ENCODE measurements at places on chromosomes 16 and 17. TPM values are rescaled to one million over a fixed set of nuclear protein-coding genes. Genes with fewer than 3 reads are reported as not detected.

Gene WNT9B
- total RNA-seq = not detected

Gene RNF157
- 0.18 TPM for total RNA-seq

Gene CES4A
- total RNA-seq = 2.2 TPM

Gene GPT2
- 2.2 TPM for total RNA-seq

Gene KRTAP3-2
- not detected for total RNA-seq

Gene ITGB3
- 22.0 TPM for total RNA-seq

Gene CRISPLD2
- 29.3 TPM for total RNA-seq

Gene SLC16A3
- 44.6 TPM for total RNA-seq

Gene SLFN12L
- not detected for total RNA-seq

Gene GAST
- not detected for total RNA-seq

Gene HEATR3
- 14.8 TPM for total RNA-seq

Gene LGALS9
- 0.90 TPM for total RNA-seq

Gene CFAP97D1
- not detected for total RNA-seq

Gene BAIAP3
- total RNA-seq = 0.09 TPM

Gene ANKRD40CL
- total RNA-seq = not detected

Gene CD300LB
- not detected for total RNA-seq

Gene CASKIN2
- total RNA-seq = 8.0 TPM

Gene ACSM2B
- not detected for total RNA-seq

Gene SPSB3
- 34.8 TPM for total RNA-seq

Gene CDK10
- 43.0 TPM for total RNA-seq

Gene CEP20
- 42.3 TPM for total RNA-seq

Gene HSPB9
- not detected for total RNA-seq

Gene SEPTIN1
- total RNA-seq = not detected

Gene TEDC2
- total RNA-seq = 11.7 TPM

Gene GRAP
- under 0.01 TPM for total RNA-seq

Gene PPM1E
- total RNA-seq = 0.41 TPM

Gene TBX4
- total RNA-seq = not detected

Gene MT1H
- total RNA-seq = not detected

Gene MEIOB
- not detected for total RNA-seq

Gene KRT17
- total RNA-seq = not detected

Gene CD300E
- total RNA-seq = not detected

Gene HSD11B2
- not detected for total RNA-seq

Gene MLKL
- 10.8 TPM for total RNA-seq
